ENCODE measurements at places on chromosomes 2 and 18.

DNA sequence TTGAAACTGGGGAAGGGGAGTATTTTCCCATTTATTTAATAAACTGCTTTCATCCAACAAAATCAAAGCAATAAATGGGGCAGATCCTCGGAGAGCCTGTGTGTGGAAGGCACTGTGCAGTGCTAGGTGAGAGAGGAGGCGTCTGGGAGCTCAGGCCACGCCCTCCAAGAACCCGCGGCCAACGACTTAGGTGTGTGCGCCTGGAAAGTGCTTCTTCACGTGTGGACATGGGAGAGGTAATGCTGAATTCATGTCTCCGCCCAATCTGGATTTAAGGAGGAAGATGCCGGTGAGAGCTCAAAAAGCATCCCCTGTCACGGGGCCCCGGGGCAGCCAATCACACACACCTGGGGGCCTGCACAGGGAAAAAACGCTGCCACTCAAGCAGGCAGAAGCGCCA lies 77.4 kb downstream of the HDAC4 start:
- DNase-seq, result no peak

GRCh38 chr2:102269200-102269524 lies 42.2 kb upstream of the IL1RL1 start:
- DNase-seq, result no peak

DNA sequence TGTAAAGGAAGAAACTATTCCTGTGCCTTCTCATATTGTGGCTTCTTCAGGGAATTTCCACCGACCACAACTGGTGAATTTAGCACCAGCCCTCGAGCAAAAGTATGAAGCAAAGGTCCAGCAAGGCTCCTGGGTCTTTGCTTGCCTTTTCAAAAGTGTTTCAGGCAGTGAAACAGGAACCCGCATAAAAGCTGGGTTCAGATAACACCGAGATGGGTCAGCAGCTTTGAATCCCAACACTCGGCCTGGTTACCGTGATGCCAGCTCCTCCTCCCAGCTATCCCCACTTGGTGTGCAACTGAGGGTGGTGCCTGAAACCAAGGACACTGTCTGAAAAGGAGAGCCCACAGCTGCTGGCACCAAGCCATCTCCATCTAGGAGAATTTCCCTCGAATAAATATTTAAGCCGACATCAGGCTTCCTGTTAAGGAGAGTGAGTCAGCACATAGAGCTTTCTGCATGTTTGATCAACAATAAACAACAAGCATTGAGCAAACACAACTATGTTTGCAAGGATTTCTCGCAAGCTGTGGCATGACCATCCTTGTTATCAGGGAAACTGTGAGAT lies 69.5 kb downstream of the ANTXR1 start:
- no peak for DNase-seq

DNA sequence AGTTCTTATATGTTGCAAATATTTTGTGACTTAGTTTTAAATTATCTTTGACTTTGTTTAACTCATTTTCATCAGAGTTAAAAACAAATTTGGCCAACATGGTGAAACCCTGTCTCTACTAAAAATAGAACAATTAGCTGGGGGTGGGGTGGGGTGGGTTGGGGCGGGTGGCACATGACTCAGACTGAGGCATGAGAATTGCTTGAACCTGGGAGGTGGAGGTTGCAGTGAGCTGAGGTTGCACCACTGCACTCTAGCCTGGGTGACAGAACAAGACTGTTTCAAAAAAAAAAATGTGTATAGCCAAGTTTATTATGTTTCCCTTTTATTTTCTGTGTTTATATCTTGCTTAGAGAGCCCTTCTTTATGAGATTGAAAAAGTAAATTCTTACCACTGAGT lies 14.2 kb upstream of the LIPG start:
- DNase-seq, result no peak

DNA sequence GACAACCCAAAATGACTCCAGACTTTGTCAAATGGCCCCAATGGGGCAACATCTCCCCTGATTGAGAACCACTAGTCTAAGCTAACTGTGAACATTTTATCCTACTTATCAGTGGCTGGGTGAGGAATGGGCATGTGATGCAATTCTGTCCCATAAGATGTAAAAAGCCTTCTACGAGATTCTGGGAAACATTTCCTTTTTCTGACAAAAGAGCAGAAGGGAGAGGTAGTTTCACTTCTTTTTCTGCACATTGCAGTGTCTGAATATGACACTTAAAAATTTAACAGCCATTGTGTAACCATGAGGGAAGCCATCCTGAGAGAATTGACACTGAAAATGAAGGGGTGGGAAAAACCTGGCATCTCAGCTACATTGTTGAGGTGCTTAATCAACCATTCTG lies 17.3 kb upstream of the MARCHF4 start:
- DNase-seq, result no peak

DNA sequence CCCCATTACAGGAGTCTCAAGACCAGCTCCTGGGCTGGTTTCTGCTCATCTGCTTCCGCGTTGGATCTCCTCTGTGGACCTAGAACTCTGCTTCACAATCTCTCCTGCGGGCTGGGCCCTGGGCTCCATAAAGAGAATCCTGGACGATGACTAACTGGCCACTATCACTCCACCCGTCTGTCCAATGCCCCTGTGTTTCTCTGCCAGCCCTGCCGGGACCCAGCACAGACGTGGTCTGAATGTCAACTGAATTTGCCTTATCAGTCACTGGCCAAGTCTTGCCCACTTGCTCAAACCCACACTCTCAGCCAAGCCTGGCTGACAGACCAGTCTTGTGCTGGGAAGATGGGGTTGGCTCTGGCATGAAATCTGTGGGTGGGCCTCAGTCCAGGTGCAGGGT lies 17.4 kb downstream of the KIF3C start:
- no peak for DNase-seq

- no peak for DNase-seq
Observed at GRCh38 chr18:45482286-45482685, 133.0 kb upstream of the SLC14A2 start.

GRCh38 chr2:218877331-218877730 lies 3.3 kb upstream of the WNT10A start:
- no peak for DNase-seq

DNA sequence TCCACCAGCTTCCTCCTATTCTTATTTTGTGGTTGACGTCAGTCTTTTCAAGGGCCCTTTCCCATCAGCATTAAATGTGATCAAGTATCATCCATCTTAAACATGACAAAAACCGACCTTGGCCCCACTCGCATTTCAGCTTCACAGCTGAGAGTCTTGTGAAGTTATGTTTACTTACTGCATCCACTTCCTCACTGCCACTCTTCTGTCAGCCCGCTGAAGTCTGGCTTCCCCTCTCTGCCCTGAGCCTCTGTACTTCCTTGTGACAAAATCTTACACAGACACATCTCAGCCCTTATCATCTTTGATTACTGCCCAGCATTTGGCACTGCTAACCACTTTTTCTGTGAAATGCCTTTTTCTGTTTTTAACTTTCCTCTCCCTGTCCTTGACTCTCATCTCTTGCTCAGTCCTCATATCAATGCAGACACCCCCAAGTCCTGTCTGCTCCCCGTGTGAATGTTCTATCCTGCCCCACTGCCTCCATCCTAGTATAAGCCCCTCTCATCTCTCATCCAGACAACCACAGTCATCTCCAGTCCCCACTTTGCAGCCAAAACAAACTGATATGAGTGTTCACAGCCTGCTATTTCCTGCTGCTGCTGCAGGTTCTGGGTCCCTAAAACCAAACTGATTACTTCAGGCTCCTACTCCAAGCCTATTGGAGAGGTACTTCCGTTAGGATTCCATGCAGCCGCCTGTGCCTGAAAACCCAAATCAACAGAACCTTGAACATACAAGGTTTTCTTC lies 31.4 kb downstream of the FOSL2 start:
- DNase-seq, result no peak

GRCh38 chr2:54618646-54619565 lies 104.6 kb upstream of the EML6 start:
- DNase-seq, result no peak

DNA sequence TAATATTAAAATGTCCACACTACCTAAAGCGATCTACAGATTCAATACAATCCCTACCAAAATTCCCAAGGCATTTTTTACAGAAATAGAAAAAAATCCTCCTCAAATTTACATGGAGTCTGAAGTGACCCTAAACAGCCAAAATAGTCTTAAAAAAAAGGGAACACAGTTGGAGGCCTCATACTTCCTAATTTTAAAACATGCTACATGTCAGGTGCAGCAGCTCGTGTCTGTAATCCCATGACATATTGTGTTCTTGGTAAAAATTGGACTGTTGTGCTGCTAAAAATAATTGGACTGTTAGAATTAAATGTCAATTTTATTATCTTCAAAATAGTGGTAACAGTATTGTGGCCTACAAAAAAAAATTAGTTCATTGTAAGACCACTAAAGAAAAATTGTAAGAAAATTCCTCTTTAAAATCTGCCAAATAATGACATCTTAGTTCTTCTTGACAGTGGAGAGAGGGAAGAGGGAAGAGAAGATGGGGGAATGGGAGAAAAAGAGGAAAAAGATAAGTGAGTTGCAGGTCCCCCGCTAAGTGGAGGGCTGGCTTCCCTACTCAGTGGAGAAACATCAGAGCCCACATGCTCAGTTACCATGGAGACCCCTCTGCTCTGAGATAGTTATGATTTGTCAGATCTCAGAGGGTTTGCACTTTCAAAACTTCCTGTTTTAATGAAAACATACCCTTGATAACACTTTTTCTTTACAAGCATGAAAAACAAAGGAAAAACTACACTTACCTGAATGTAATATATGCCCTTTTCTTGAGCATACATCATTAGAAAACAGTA lies 46.5 kb downstream of the UNC50 start:
- DNase-seq, result no peak

DNA sequence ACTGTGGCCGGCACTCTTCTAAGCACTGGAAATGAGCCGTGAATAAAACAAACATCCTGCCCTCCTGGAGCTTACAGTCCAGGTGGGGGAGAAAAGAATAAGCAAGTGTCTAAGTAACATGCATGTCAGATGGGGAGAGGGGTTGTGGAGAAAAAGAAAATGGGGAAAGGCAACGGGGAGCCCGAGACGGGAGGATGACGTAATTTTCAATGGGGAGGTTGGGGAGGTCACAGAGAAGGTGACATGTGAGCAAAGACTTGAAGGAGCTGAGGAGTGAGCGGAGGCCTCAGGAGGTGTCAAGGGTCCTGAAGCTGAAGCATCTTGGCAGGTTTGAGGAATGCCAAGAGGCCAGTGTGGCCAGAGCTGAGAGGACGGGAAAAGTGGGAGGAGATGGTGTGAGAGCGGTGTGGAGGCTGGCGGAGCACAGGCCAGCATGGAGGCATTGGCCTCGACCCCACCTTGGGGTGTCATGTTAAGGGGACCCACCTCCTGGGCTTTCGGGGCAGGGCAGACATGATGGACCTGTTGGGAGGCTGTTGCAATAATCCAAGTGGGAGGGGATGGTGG lies 15.0 kb upstream of the NTSR2 start:
- DNase-seq, result no peak

GRCh38 chr2:46489423-46490174 lies 10.2 kb downstream of the TMEM247 start:
- DNase-seq, result no peak

GRCh38 chr18:8970843-8971242 lies 131.7 kb upstream of the NDUFV2 start:
- DNase-seq, result no peak

- no peak for DNase-seq
Observed at GRCh38 chr2:34365932-34366331, 766.8 kb upstream of the FAM98A start.

- DNase-seq, result no peak
Observed at GRCh38 chr2:196183172-196183473, 11.7 kb upstream of the STK17B start.

GRCh38 chr2:134623796-134624195 lies 95.0 kb downstream of the TMEM163 start:
- DNase-seq, result no peak

DNA sequence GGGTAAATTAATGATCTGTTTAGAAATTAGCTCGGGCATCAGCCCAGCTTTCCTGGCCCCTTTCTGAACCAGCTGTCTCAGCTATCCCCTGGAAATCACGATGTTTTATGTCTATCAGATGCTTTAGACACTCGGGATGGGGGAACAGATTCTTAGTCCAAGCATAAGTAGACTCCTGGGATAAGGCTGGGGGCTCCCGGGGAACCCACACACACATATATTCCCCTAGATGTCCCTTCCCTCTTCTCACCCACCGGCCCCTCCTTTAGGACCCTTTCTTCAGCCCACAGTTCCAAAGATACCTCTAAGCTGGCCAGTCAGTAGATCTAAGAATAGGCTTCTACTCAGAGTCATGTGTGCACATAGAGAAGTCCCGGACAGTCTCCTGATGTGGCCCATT lies 151.5 kb upstream of the COPS8 start:
- DNase-seq, result no peak

- no peak for DNase-seq
Observed at GRCh38 chr18:49621301-49621700, 59.4 kb downstream of the LIPG start.

DNA sequence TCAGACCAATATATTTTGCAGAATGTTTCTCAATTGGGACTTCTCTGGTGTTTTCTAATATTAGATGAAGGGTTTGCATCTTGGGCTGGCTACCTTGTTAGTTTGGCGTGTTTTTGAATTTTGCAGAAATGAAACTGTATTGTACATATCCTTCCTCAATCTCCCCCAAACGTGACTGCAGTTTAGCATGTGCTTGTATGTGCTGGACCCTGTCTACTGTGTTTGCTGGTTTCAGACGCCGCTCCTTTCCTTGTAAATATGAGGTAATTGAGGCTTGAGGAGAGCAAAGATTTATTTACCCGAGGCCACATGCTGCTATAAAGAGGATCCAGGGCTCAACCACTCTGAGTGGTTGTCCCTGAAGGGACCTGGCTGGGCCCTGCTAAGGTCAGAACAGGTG lies 57.2 kb downstream of the NGEF start:
- DNase-seq, result no peak

- no peak for DNase-seq
Observed at GRCh38 chr18:70044632-70045031, 97.0 kb upstream of the CD226 start.

DNA sequence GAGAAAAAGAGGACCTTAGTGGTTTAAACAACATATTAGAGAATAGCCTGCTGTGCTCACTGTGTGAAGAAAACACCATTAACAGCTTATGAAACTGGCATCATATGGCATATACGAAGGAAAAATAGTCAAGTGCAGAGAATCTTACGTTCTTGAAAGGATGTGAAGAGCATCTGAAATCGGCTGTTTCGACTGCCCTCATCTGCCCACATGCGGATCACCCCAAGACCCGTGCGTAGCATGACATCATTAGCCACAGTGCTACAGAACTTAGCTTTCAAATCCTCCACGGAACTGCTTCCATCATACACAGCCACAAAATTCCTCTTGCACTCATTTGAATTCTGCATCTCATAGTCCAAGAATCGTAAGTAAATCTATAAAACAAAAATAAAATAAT lies 84.3 kb downstream of the NETO1 start:
- DNase-seq, result no peak

- no peak for DNase-seq
Observed at GRCh38 chr2:74387346-74387745, 7.2 kb upstream of the DCTN1 start.

DNA sequence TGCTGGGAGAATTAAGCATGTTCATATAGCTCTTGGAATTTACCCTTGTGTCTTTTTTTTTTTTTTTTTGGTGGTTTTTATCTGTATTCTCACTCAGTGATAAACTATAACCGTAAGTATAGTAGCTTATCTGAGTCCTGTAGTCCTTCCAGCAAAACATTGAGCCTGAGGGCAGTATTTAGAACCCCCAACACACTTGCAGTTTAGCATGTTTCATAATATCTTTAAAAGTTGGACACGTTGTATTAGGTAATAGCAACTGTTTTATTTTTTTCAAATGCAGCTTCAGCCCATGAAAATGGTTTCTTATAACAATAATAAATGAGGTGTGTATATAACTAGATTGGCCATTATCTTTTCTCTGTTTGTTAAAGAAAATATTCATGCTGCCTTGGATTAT lies 603.5 kb upstream of the HS6ST1 start:
- no peak for DNase-seq
